ENCODE measurements at places on chromosomes 4 and X.

GRCh38 chr4:122356317-122356808, 22.4 kb upstream of the ADAD1 start:
- DNase-seq = no peak

GRCh38 chrX:82087699-82088098, 885.8 kb downstream of the SH3BGRL start:
- DNase-seq = peak; percentile 3

- DNase-seq = no peak
Observed at GRCh38 chr4:6681191-6681590, 12.5 kb upstream of the S100P start.

DNA sequence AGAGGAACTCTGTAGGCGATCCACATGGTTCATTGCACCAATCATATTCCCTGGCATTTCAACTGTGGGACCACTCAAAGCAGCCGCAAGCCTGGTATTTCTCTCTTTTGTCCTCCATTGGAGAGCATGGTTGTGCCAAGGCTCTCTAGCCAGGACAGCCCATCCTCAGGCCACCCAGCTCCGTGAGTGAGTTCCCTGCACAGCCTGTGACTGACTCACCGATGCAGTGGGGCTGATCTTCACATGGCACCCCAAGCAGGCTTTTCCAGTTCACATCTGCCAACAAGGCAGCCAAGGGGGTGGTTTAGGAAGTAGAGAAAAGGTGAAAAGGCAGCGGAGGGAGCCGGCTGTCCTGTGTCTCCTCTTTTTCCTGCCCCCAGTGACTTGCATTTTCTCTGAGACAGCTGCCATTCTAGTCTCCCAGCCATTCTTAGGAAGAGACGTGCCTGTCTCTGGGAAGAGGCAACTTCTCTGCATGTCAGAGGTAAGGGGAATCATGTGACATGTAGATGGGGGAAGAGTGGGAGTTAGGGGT, 69.2 kb downstream of the MID1IP1 start:
- no peak for DNase-seq

DNA sequence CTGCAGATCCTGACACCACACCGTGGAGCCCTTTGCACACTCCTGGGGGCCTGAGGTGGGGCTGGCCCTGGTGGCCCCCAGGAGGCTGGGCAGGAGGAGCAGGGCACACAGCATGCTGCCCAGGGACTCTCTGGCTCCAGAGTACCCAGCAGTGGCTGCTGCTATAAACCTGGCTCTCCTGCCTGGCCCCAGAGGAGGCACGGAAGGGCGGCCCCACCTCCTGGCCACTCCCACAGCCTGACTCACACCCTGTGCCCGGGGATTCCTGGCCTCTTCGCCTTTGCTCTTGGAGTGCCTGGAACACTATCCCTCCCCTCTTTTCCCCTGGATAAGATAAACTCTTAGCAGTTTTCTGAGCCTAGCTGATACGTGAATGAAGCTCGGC, at the start of gene PSAPL1:
Gene PSAPL1, minus strand, starts transcription at position 165 of the 385 bp plus-strand sequence. Its CDS starts 51 bp downstream, at position 114.
- peak; percentile 52 for DNase-seq

DNA sequence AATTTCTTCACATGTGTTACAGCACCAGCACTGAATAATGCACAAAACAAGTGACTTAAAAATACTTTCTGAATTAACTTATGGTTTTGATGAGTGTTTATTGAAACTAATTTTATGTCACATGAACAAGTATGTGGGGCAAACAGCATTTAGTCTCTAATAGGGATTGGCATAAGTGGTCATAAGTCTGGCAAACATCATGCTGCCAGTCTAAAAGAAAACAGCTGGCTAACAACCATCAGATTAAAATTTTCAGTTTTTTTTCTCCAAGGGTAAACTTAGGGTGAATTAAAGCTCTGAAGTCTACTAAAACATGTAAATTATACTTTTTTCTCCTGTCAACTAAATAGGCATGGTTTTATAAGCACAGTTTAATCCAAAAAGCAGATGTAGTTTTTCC, 1014.2 kb downstream of the FAT4 start:
- DNase-seq = no peak

DNA sequence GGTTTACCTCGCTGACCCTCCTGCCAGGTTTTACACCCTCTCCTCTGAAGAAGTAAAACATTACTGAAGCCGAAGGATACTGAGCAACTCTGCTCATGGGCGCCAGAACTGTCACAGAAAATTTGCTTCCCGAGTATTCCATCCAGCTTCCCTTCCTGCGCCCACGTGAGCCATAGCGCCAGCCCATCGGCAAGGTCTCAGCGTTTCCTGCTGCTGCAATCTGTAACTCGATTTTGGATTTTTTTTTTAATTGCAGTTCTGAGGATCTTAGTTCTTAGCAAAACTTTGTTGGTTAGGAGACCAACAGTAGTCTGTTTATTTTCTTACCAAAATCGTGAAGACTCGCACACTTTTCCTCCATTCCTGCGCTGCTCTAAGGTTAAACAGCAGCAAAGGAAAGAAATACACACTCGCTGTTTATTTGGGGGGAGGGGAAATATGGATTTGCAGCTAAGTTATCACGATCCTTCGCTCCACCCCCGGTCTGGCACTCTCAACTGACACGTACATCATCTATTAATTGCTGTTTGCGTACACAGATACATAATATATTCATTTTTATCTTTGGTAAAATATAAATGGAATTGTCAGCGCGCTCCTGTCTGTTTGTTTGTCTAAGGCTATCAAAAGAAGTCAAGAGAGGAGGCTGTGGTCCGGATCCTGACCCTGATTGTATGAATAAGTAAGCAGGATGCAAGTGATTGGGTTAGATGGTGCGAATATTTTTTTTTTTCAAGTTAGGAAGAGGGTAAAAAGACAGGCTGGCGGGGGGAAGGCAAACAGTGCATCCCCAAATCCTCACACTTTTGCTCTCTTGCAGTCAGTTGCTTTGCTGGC, at the start of gene TLL1:
Gene TLL1, plus strand, starts transcription at position 777 of the 837 bp plus-strand sequence. CDS start 668 bp downstream, outside the sequence.
- peak; percentile 15 for DNase-seq

DNA sequence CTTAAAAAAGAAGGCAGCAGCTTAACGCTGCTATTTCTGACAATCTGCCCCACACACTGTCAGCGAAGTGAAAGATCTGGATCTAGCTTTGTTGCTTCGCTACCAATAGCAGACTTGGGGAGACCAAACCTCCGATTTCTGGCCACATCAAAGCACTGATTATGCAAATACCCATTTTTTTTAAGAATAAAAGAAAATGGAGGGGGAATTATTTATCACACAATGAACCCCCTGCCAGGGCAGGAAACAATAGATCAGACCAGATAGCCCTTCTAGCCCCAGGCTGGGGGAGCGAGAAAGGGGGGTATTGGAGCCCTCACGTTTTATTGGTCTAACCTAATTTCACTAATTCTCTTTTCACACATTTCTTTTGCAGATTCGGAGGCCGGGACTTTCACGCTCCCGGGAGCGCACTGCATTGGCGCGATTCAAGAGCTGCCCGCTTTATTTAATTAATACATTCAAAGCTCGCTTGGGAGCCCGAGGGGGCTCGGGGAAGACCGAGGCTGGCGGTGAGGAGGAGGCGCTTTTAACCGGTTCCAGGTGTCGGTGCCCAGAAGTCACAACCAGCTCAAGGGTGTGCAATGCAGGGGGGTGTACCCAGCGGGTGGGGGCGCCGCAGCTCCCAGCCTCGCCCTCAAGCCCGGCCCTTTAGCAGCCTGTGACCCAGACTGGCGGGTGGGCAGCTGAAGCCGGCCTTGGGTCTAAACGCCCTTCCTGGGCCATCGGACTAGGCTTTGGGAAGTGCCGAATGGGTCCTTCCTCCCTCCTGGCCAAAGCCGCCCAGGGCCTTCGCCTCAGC, 5.5 kb downstream of the NEUROG2 start:
- DNase-seq = no peak

DNA sequence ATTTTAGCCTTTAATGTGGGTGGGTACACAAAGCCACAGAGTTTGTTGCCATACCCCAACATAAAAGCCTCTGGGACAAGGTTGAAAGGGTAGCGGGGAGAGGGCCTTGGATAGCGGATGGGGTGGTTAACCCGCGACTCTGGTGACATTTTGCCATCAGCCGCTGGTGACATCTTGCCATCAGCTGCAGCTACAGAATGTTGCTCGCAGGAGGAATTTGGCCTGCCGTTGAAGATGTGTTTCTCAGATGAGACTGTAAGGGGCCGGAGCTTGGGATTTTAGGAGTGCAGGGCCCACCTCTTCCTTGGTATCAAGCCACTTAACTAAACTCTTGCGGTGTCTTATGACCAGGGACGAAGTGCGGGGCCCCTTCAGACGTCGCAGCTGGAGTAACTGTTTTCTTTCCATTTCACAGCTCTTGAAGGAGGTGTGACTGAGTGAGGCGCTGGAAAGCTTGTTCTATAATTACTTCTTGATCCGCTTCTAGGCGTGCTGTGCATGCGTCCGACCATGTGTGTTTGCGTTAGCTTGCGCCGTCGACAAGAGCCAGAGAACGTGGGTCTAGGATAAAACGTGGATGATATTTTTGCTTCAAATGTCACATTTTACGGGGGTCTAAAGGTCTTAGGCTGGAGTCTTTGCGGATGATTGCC, 820 bp upstream of the RASL11B start:
- no peak for DNase-seq

DNA sequence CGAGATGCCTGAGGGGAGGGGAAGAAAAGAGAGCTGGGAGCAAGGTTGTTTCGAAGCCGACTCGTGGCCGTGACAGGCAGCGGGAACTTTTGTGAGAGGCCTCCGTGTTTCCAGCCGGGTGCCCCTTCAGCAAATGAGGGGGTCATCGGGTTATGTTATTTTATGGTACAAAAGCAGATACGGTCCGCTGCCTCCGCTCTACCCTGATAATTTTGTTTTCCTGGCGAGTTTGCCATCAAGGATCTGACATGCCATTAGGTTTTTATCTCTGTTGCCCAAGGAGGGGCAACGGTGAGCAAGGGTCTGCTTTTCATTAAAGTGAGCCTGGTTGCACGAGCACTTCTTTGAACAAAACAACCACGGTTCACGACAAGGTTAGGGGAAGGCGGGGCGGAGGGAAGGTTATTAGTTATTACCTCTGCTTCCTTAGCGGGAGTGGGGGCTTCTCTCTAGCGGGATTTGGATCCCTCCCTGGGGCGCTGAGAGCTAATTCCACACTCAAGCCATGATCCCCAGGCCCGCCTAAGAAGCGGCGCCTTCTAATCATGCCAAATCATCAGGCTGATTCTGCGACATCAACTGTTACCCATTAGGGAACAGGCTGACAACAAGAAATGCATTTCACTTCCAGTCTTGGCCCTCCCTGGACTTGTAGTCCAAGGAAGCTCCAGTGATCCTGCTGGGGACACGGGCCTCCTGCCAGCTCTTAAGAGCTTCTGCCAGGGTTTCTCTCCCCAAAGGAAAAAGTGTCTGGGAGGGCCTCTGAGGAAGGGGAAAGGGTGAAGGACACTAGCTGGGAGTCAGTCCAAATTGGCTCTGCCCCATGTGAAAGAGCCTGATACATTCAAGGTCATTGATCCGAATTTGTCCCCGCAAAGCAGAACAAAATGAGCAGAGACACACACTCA, 617.7 kb downstream of the MID1IP1 start:
- peak; percentile 42 for DNase-seq

DNA sequence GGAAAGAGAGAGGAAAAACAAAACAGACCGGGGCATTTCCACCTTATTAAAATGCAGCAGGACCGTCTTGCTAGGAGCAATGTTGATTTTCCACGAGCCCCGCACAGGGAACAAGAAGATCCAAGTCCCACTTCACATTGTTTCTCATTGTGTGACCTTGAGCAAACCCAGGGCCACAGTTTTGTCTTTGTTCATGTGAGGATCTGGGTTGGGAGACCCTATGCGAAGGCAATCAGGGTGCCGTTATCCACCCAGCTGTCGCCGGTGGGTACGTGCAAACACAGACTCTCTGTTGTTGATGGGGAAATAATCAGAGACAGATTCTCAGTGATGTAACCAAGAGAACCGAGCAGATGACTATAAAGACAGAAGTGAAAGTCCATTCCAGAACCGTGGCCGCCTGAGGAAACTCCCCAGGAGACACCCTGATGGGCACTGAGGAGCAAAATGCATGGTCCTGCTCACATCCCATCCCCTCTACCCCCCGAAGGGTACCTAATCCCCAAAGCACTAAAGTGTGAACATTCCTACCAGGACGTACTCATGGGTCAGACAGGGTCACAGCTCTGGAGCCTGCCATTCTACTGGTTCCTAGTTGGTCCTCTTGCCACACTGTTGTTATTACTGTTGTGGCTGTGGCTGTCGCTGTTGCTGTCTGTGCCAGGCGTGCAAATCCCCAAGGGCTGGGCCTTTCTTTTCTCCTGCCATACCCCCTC, 102.7 kb upstream of the RBPJ start:
- DNase-seq = no peak

All from heart right ventricle (tissue), 16 donors.